ENCODE measurements at places on chromosomes 2 and 18.

DNA sequence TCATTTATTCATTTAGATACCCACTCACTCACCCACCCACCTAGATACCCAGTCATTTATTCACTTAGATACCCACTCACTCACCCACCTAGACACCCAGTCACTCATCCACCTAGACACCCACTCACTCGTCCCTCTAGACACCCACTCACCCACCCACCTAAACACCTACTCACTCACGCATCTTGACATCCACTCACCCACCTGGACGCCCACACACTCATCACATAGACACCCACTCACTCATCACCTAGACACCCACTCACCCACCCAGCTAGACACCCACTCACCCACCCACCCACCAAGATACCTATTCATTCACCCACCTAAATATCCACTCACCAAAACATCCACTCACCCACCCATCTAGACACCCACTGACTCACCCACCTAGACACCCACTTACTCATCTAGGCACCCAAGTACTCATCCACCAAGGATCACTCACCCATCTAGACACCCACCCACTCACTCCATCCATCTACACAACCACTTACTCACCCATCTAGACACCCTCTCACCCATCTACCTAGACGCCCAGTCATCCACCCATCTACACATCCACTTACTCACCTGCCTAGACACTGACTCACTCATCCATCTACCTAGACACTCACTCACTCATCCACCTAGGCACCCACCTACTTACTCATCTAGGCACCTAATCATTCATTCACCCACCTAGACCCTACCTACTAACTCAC is 723.7 kb upstream of the RAB6C start:
- no peak for DNase-seq

- no peak for DNase-seq
Measured at GRCh38 chr2:96788442-96789244, 27.4 kb upstream of the CNNM3 start.

DNA sequence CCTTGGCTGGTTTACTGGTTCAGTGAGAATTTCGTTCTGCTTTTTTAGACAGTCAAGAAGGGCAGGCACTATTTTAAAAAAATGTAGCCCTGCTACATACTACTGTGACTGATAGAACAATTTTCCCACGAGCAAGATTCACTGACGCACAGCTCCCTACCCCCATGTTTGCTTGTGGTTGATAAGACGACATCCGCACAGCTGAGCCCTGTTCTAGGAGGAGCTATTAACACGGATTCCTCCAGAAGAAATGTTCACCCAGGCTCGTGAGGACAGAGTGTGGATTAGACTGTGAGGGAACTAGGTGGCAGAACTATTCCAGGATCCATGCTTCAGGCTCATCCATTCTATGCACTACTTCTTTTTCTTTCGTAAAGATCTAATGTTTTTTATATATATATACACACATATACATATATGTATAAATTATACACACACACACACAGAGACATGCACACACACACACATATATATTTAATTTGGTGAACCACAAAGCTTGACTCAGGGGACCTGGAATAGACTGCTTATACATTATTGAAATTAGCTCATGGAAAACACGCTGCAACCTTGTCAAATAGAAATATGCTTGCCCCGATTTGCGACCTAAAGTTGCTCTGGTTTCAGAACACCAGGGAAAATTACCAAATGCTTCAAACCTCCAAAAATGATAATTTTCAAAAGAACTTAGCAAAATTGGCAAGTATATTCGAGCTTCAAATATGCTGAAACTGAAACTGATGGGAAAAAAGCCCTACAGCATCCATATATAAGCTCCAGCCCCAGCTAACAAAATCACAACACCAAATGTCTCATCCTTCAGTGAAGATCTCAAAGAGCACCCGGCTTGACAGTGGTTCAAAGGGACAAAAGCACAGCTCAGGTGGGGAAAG is 370.4 kb downstream of the SOCS6 start:
- DNase-seq = no peak

DNA sequence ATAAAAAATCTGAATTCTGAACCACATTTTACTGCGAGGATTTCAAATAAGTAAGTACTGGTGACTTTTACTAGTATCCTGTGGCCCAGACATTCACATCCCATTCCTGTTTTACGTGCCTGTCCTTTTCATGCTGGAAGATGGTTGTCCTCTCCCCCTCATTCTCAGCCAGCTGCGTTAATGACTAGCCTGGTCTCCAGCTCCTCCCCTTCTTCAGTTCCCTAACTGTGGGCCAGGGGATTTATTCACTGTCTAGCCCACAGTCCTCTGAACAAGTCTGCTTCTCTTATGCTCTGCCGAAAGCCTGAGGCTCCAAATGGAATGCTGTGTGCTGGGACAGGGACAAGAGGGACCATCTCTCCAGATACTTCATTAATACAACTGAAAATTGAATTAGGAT is 373.9 kb downstream of the PTPRM start:
- DNase-seq = no peak

DNA sequence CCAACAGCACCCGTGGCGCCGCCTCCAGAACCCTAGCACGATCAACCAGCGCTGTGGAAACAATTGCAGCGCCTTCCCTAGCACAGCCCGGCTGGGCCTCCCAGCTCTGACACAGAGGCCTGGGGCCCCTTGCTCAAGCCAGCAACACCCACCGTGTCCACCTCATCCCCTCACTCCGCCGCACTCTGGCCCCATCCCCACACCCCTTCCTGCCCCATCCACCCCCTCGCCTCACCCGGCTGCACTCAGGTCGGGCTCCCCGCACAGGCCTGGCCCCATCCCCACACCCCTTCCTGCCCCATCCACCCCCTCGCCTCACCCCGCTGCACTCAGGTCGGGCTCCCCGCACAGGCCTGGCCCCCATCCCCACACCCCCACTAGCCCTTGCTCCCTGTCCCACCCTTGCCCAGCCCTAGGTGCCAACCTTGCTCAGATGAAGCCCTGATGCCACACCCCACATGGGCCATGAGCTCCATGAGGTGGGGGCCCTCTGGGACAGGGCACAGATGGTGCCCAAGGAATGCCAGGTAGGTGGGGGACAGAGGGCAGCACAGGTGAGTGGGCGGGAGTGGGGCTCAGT is 28.7 kb downstream of the KIF1A start:
- no peak for DNase-seq

GRCh38 chr2:133045787-133046186 is 375.8 kb upstream of the LYPD1 start:
- no peak for DNase-seq

DNA sequence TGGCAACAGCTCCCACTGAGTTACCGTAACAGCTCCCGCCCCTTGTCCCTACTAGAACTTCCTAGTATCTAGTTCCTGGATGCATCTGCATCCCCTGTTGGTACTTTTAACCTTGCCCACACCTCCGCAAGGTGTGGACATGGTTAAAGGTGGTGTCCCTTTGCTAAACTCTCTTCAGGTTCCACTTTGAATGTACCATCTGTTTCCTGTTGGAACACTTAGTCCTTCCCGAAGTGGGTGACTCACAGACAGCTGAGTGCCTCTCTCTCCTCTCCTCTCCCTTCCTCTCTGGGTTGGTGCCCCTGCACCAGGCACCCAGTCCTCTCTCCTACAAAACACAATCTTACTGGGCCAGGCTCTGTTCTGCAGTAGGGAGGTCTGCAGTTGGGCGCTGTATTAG is 19.6 kb upstream of the REL start:
- no peak for DNase-seq

- no peak for DNase-seq
Measured at GRCh38 chr2:85405201-85406059, 4.7 kb downstream of the CAPG start.

GRCh38 chr18:79332646-79333045 is 63.1 kb upstream of the NFATC1 start:
- DNase-seq = no peak

DNA sequence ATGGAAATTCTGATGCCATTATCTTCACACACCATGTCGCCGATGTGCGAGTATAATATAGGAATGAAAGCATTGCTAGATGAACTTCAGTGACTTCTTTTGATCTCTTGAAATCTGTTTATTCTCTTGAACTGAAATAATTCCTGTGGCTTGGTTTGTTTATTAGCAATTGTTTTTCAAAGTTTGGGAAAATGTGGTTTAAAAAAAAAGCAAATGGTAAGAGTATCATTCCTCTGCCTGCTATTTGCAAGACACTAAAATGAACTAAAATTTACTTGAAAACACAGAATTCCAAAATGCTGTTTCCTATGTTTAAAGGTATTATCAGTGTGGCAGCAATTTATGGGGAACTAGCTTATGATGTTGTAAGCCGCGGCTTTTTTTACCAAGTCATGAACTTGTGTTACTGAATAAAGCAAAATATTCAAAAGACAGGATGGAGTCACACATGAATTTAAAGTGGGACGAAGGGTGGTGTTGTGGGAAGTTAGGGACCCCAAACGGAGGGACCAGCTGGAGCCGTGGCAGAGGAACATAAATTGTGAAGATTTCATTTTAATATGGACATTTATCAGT is 96.4 kb downstream of the COLEC12 start:
- no peak for DNase-seq

DNA sequence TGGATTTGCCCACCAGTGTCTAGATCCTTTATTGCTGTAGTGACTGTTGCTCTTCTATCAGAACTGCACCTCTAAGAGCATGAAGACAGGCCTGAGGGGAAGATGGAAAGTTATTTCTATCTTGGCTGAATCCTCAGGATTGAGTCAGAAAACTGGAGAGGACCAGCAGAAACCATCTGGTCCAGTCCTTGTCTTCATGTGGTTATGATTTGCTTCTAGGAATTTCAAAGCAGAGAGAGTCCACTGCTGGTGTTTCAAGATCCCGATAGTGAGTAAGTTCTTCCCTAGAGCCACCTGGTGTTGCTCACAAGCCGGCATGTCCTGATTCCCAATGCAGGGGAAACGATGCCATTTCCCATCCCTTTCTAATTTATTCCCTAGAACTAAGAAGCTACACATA is 84.2 kb downstream of the NCKAP5 start:
- no peak for DNase-seq

DNA sequence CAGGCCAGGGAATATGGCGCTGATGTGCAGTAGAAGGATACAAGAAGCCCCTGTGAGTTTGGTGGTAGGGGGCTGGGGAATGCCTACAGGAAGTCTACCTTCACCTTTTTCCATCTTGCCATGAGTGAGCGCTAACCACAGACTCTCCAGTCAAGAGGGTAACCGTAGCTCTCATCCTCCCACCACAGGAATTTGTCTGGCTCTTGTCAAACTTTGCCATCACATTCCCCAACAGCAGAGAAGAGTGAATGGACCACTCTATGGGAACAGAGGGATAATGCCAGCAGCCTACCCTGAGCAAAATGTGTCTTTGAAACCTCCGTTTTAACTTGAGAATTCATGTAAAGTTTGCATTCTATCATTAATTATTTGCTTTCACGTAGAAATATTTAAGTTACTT is 168.3 kb downstream of the NRP2 start:
- DNase-seq = no peak

GRCh38 chr18:60372596-60372995 is at the start of gene MC4R:
Gene MC4R (minus strand): TSS chr18:60372775. CDS start chr18:60372349, 426 bp downstream.
- peak; percentile 36 for DNase-seq

GRCh38 chr2:196459539-196459938 is 180.0 kb upstream of the CCDC150 start:
- no peak for DNase-seq

GRCh38 chr2:194289712-194290346 is 1367.2 kb upstream of the SLC39A10 start:
- no peak for DNase-seq

- DNase-seq = no peak
Measured at GRCh38 chr2:30398084-30398873, 48.8 kb upstream of the LCLAT1 start.

DNA sequence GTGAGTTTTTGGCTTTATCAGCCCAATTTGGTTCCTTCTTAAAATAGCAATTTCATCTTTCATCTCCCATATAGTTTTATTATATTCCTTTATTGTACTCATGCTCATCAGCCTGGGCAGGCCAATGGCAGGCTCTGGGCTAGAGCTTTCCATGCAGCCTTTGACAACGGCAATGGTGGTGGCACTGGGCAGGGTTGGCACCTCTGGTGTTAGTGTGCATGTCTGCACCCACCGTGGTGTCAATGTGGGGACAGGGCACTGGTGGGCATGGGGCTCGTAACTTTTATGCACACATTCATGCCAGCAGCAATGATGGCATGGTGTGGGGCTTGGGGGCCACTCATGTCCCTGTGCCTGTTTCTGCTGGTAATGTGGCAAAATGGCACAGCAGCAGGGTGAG is 1305.4 kb downstream of the DSC3 start:
- no peak for DNase-seq

GRCh38 chr2:85400023-85400422 is 10.1 kb downstream of the CAPG start:
- DNase-seq = no peak

GRCh38 chr2:156151351-156151750 is 181.2 kb downstream of the NR4A2 start:
- no peak for DNase-seq

GRCh38 chr18:2486426-2486825 is 84.9 kb downstream of the METTL4 start:
- DNase-seq = no peak

DNA sequence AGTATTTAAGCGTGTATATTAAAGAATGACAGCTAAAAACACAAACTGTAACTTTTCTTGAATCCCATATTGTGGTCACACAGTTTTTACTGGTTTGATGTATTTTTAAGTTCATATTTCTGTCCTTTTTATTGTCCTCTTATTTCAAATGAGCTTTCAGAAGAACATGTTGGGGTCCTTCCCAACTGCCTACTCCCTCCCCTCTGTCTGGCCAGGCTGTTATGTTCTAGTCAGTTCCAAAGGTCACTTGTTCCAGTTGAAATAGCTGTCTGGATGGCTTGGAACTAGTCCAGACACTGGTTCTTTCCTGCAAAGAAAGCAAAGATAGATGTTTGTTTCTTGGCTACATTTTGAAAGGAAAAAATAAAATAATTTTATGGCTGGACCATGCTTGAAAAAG is 306.9 kb downstream of the GULP1 start:
- DNase-seq = peak; percentile 43

DNA sequence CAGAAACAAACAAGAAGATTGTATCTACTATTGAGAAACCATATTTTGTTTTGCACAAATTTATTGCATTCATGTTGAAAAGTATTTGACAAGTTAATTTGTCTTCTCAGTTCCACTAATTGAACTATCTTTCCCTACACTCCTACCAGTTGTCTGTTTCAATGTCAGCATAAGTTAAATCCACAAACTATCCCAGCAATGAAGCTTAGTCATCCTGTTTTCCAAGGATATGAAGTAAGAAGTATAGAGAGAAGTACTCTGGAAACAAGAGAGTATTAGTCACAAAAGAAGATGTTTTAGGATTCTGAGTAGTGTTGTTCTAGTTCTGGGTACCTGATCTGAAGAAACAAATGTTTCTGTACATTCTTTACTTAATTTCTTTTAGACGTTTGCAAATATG is 261.6 kb upstream of the ZNF804A start:
- no peak for DNase-seq

GRCh38 chr18:67199993-67200617 is 316.4 kb downstream of the DSEL start:
- DNase-seq = peak; percentile 13

DNA sequence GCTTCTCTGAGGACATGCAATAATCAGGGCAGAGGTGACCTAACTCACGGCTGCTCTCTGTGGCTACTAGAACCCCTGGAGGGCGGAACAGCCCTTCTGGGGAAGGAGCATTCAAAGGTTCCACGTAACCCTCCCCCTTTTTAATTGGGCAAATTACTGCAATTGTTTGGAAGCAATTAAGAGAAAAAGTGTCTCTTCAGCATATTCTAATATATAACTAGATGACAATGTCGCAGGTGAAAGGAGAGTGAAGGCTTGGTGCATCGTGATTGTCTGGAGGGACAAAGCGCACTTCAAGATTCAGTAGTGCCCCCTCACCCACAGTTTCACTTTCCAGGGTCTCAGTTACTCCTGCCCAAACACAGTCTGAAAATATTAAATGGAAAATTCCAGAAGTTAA is 720.8 kb downstream of the DCDC2C start:
- no peak for DNase-seq
